ENCODE measurements at places on chromosomes 7 and 10.

DNA sequence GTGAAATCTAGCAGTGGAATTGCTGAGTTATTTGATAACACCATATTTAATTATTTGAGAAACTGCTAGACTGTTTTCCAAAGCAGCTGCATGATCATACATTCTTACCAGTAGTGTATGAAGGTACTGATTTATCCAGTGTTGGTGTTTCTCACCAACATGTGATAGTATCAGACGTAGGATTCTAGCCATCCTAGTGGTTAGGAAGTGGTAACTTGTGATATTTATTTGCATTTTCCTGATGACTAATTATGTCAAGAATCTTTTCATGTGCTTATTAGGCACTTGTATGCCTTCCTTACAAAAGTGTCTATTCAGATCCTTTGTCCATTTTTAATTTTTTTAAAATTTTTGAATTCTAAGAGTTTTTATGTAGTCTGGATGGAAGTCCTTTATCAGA, 54.2 kb upstream of the PLXDC2 start:
- DNase-seq: no peak

GRCh38 chr7:140945940-140946339, 21.2 kb upstream of the BRAF start:
- DNase-seq: no peak

GRCh38 chr7:91949221-91950009, 8.8 kb downstream of the AKAP9 start:
- DNase-seq: no peak

DNA sequence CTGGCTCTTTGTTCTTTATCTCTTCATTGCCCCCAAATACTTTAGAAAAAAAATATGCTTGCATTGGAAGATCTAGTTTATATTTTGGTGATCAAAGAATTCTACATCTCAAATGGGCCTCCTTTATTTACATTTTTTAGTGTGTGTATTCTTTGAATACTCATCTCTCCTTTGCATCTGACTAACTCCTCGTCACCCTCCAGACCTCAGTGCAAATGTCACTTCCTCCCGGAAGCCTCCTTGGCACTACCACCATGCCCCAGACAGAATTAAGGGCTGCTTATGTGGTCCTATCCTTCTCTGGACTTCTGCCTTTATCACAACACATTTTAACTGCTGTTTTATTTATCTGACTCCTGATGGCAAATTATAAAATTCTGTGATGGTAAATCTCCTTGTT, 52.0 kb upstream of the PPP1R3C start:
- no peak for DNase-seq

- DNase-seq: no peak
These were observed 110.3 kb upstream of the ANLN start for GRCh38 chr7:36279200-36279925.

- DNase-seq: no peak
These were observed 21.2 kb downstream of the NACAD start for GRCh38 chr7:45067582-45067981.

DNA sequence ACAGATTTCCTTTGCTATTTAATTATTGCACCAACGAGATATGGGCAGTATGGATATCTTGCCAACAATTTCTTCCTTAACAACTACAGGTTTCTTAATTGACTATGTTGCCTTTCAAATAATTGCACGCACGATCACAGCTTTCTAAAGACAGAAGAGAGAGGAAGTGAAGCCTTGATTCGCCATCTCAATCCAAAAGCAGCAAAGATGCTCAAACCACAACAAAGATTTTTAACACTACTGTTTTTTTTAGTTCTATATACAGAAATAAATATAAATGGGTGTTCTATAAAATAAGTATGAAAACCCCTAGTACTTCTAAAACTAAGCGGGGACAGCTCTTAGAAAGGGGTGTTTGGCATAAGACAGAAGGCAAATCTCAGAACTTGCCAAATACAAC, 251.3 kb downstream of the SFMBT2 start:
- DNase-seq: no peak

DNA sequence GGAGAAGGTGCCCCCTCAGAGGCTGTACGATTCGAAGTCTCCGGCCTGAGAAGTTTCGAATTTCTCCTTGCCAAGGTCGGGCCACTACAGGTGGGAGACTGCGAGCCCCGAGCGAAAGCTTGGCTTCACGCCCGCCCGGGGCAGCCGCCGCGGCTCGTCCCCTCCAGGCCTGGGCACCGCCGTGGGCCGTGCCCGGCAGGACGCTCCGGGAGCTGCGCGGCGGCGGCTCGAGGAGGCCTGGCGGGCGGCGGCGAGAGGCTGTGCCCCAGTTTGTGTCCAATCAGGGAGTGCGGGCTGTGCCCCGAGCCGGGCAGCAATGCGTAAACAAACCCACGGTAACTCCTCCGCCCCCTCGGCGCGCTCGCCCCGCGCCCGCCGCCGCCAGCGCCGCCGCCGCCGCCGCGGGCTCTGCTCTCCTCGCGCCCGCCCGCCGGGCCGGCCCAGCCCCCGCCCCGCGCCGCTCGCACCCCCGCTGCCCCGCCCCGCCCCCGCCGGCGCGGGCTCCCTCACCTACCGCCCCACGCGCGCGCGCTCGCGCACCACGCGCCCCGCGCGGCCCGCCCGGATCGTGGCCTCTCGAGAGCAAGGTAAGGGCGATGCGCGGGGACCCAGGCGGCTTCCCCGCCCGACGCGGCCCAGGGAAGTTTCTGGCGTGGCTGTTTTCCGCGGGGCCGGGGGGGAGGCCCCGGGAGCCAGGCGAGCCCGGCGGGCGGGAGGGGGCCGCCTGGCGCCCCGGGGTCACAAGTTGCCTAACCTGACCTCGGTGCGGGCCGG, 57.8 kb upstream of the PCGF5 start:
- DNase-seq: no peak

GRCh38 chr10:11178606-11179515, 161.2 kb downstream of the CELF2 start:
- DNase-seq: peak; percentile 35

- DNase-seq: no peak
These were observed 74.0 kb upstream of the GSDME start for GRCh38 chr7:24831240-24831639.

- DNase-seq: no peak
These were observed 100.1 kb downstream of the CYTH3 start for GRCh38 chr7:6172224-6172909.

DNA sequence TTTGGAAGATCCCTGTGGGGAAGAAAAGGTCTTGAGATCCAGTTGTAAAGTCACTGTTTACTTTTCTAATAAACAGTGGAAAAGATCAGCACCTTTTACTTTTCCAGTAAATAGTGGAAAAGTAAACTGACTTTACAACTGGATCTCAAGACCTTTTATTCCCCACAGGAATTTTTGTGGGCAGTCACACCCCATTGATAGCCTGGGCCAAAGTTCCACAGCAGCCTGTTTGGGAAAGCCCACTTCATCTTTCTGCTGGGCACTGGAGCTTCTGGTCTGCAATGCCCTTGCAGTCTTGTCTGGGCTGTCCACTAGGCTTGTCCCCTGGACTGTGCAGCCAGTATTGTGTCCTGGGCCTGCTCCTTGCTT, 50.2 kb downstream of the ADCY1 start:
- DNase-seq: no peak

- DNase-seq: no peak
These were observed 12.7 kb downstream of the SHH start for GRCh38 chr7:155799514-155799913.

GRCh38 chr7:84913731-84914130, 273.1 kb downstream of the SEMA3D start:
- no peak for DNase-seq

DNA sequence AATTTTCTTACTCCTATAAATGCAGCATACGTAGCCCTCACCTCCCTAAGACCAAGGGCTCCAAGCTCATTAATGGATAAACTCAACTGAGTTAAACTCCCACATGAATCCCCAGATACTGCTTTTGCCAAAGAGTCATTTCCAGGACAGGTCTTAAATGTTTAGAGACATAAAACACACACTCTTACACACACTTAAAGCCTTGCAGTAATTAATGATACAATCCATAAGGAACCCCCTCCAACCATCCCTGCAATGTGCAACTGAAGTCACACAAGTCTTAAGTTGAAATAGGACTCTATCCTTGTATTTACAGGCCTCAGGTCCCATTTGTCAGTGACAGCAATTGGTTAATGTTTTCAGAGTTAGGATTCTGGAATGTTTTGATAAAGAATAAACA, 194.1 kb downstream of the FANK1 start:
- no peak for DNase-seq

GRCh38 chr10:12625393-12626023, 276.2 kb downstream of the CAMK1D start:
- no peak for DNase-seq

- DNase-seq: no peak
These were observed 14.0 kb upstream of the INSIG1 start for GRCh38 chr7:155283565-155284194.

DNA sequence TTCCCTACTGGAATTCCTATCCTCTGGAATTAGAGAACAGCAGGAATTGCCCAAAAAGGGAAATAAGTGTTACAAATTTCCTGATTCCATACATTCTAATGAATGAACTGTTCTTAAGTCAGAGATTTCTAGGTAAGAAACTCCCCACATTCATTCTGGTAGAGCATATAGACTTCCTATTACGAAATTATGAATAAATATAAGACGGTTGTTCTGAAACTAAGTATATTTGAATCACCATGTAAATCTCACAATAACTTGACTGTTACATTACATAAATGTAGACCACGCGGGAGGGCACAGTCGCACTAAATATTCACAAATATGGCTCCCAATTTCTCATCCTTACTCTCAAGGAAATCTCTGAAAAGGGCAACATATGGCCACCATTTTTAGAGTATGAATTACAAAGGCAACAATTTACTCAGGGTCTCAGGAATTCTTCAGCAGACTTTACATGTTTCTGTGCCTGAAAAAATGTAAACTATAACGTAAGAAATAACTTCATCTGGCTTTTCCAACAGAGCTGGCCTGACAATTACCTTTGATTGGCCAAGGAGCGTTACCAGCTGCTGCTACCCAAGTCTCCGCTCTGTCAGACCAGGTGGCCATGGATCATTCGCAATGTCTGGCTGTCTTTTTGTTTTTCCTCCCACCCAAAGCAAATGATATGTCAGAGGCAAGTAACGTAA, 115.8 kb downstream of the MPP7 start:
- DNase-seq: no peak

- no peak for DNase-seq
These were observed 474.6 kb upstream of the FZD8 start for GRCh38 chr10:36116731-36117130.

GRCh38 chr10:132690821-132691610, 94.9 kb downstream of the NKX6-2 start:
- DNase-seq: no peak

DNA sequence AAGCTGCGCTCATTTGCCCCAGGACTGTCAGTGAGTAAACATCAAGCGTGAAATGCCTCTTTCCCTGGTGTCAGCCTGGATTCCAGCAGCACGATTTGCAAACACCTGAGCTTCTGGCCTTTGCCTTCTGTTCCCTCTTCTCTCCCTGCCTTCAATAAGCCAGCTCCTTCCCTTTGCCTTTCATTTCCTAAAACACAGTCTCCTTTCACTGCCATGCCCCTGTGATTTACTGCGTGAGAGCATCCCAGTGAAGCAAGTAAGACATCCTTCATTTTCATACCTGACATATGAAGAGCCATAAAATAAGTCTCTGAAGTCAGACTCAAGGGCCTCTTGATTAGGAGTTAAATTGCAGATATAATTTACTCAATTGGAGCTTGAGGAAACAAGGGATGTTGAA, 681.8 kb downstream of the TYW1 start:
- DNase-seq: no peak

DNA sequence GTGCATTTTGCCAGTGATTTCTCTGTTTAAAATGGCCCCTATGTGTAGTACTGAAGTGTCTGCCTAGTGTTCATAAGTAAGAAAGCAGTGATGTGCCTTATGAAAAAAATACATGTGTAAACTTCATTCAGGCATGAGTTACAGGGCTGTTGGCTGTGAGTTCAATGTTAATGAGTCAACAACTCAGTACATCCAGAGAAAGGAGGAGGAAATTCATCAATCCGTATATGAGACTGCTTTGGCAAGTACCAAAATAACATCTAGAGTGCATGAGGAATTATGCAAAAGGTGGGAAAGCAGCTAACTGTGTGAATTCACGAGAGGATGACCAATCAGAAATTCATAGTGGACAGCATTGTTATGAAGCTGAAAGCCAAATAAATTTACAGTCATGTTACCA, 255.6 kb downstream of the ZEB1 start:
- DNase-seq: no peak

- DNase-seq: no peak
These were observed 876 bp downstream of the GNAI1 start for GRCh38 chr7:80135309-80136104.

DNA sequence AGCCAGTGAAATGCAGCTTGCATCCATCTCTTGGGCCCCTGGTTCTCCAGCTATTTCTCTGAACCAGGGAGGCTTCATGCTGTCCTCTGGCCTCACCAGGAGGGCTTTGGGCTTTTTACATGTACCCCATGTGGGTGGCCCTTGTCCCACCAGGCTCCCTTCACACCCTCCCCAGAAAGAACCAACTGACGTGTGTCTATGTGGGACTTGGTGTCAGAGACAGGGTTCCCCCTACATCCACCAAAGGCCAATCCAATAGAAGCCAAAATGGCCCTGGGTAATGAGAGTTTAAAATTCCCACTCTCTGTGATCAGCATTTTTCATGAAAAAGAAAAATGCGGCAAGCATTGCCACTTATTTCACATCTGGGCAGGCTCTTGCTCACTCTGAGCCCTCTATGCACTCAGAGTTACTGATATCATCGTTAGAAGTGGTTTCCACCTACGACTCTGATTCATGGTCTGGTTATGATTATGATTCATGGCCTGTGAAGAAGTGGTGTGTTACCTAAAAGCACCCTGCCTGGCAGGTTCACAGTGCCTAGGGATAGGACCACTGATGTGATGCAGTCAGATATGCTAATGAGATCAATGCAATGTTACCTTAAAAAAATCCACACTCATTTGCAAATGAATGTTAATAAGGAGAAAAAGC, 133.5 kb downstream of the BUB3 start:
- no peak for DNase-seq

DNA sequence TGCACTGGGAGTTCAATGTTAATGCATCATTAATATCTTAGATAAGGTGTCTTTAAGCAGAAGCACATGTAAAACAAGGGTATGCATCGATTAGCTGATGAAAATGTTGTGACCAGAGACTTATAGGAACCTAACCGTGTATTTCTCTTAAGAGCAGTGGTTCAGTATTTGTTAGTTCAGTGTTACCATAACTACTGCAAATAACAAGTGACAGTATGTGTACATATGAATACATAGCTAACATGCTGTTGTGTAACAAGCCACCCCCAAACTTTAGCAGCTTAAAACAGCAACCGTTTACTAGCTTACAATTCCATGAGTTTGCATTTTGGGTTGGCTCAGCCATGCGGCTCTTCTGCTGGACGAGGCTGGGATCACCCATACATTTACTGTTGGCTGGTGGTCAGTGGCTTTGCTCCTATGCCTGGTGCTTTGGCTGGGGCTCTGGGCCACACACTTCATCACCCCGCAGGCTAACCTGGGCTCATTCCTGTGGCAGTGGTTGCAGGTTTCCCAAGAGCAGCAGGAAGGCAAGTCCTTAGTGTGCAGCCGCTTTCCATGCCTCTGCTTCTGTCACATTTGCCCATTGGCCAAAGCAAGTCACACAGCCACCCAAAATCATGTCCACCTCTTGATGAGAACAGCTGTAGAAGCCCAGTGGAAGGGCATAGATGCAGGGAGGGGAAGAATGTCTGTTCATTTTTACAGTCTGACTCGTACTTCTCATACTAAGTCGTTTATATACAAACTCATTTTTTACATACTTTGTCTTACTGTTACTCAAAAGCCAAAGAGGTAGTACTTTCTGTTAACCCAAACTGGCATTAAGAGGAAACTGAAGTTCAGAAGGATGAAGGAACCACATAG, 103.3 kb upstream of the GATA3 start:
- no peak for DNase-seq

Measured in skin of body (tissue), 3 donors.